Hematopoietic multipotent progenitor cell treated with erythropoietin and hydrocortisone succinate and interleukin-3 and kit ligand, for 15 days (in vitro differentiated cells): ENCODE measurements at places on chromosomes 11 and 22.
A peak's percentile ranks its signal among the peaks of the same experiment; 100 is the strongest.

DNA sequence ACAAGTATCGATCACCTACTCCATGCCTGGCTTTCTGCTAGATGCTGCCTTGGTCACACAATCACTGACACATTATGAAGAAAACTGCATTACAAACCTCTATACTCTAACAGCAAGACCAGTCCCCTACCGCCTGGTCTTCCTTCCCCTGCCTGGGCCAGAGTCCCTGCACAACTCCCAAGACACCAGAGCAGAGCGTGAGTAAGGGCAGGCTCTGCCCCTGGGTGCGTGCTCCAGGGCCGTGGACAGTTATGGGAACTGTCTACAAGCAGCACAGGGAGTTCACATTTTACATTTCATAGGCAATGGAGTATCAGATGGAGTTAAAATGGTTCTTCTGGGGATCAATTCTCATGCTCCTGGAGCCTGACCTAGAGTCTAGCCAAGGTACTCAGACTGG, 6.5 kb downstream of the FZD4 start:
- no peak for DNase-seq

DNA sequence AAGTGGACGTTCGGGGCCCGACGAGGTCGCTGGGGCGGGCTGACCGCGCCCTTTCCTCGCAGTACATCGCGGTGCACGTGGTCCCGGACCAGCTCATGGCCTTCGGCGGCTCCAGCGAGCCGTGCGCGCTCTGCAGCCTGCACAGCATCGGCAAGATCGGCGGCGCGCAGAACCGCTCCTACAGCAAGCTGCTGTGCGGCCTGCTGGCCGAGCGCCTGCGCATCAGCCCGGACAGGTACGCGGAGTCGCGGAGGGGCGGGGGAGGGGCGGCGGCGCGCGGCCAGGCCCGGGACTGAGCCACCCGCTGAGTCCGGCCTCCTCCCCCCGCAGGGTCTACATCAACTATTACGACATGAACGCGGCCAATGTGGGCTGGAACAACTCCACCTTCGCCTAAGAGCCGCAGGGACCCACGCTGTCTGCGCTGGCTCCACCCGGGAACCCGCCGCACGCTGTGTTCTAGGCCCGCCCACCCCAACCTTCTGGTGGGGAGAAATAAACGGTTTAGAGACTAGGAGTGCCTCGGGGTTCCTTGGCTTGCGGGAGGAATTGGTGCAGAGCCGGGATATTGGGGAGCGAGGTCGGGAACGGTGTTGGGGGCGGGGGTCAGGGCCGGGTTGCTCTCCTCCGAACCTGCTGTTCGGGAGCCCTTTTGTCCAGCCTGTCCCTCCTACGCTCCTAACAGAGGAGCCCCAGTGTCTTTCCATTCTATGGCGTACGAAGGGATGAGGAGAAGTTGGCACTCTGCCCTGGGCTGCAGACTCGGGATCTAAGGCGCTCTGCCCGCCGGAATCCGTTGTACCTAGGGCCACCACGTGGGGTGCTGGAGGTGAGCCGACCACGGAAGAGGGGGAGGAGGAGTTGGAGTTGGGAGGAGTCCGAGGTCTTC, 771 bp downstream of the MIF start:
- DNase-seq: peak; percentile 64

DNA sequence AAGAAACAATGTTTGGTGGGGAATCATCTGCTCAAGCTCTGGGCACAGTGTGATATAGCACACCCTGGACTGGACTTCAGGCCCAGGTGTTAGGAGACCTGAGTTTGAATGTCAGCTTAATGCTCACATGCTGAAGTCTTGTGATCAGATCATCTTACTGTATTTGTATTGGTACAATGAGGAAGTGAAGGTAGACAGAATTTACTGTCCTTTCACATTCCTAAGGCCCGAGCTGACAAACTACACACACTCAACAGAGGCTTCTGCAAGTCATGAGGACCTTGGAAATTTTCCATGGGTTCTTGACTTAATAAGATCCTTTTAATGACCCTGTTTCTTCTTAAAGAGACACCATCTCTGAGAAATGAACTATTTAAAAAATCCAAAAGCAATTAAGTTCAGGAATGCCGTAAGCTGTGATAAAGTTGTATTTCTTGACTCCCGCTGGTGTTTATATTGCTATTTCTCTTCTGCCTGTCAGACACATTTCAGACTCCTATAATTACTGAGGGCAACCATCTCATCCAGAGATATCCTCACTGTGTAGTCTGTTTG, 802.0 kb downstream of the DLG2 start:
- no peak for DNase-seq

GRCh38 chr22:36409911-36410756, 22.4 kb upstream of the MYH9 start:
- DNase-seq: no peak

GRCh38 chr22:41919357-41920224, 4.7 kb upstream of the SHISA8 start:
- no peak for DNase-seq

GRCh38 chr11:93081694-93082093, 112.2 kb downstream of the MTNR1B start:
- no peak for DNase-seq

GRCh38 chr11:134878785-134879184, 466.7 kb upstream of the B3GAT1 start:
- no peak for DNase-seq
